ENCODE measurements at places on chromosomes 7 and 10. TPM values are rescaled to one million over a fixed set of nuclear protein-coding genes. Genes with fewer than 3 reads are reported as not detected.

The WDR86 gene
- polyA plus RNA-seq: 6.6 TPM

The TRPV5 gene
- polyA plus RNA-seq: 0.15 TPM

The FAM25C gene
- not detected for polyA plus RNA-seq

The ITPRID1 gene
- polyA plus RNA-seq: 0.52 TPM

The GNA12 gene
- 26.5 TPM for polyA plus RNA-seq

The NPFFR1 gene
- polyA plus RNA-seq: 0.05 TPM

The RBP3 gene
- polyA plus RNA-seq: 0.09 TPM

The PRTFDC1 gene
- polyA plus RNA-seq: 13.5 TPM

The KLLN gene
- 0.27 TPM for polyA plus RNA-seq

The FAM131B gene
- 1.5 TPM for polyA plus RNA-seq

The RBM20 gene
- 13.5 TPM for polyA plus RNA-seq

- DNase-seq: no peak
Observed at GRCh38 chr7:143876218-143876617, 25.8 kb downstream of the TCAF1 start.

- no peak for DNase-seq
Observed at GRCh38 chr10:54434782-54435181, 366.2 kb downstream of the PCDH15 start.

GRCh38 chr7:108653526-108653925 lies 83.9 kb downstream of the DNAJB9 start:
- DNase-seq: no peak

- no peak for DNase-seq
Observed at GRCh38 chr7:70457883-70458680, 673.9 kb upstream of the GALNT17 start.

GRCh38 chr7:4805110-4805983 lies 29.9 kb downstream of the AP5Z1 start:
- no peak for DNase-seq

DNA sequence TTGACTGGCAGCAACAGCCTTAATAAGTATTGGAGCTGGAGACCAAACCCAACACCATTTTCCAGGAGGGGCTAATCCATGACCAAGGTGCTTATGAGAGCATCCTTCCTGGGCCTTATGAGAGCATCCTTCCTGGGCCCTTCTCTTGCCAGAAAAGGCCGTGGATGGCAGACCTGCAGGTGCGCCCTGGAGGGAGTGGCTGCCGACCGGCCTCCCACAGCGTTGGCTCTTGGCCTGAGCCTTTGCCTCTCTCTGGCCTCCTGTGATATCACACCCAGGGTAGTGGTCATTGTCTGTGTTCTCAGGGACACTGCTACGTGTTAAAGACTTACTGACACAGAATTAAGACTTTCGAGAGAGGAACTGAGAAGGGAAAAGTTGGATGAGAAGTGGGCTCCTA lies 22.3 kb upstream of the NUDCD3 start:
- DNase-seq: no peak

- DNase-seq: peak; percentile 19
Observed at GRCh38 chr7:111855161-111855841, 293.0 kb upstream of the IMMP2L start.

- no peak for DNase-seq
Observed at GRCh38 chr10:29622382-29622922, 12.3 kb downstream of the SVIL start.

DNA sequence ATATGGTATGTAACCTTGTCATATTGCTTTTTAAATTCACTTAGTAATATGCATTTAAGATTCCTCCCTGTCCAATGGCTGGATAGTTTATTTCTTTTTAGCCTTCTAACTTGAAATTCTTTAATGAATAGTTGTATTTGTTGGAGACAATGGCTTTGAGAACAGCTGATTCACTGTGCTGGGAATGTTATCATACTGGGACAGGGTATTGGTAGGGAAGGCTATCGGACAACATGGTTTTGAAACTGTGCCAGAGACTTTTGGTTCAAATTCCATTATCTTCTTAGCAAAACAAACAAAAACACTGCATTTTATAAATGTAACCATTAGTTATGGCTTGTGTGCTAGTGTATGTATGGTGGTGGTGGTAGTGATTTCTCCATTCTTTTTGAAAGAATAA lies 517.1 kb upstream of the ANKRD30A start:
- DNase-seq: no peak

- DNase-seq: no peak
Observed at GRCh38 chr10:104557966-104558365, 83.1 kb upstream of the SORCS3 start.

GRCh38 chr7:148318102-148318811 lies 272.3 kb upstream of the C7orf33 start:
- DNase-seq: no peak

GRCh38 chr7:115789901-115790300 lies 240.7 kb downstream of the TFEC start:
- DNase-seq: no peak

- no peak for DNase-seq
Observed at GRCh38 chr10:34155812-34156211, 659.3 kb downstream of the PARD3 start.

DNA sequence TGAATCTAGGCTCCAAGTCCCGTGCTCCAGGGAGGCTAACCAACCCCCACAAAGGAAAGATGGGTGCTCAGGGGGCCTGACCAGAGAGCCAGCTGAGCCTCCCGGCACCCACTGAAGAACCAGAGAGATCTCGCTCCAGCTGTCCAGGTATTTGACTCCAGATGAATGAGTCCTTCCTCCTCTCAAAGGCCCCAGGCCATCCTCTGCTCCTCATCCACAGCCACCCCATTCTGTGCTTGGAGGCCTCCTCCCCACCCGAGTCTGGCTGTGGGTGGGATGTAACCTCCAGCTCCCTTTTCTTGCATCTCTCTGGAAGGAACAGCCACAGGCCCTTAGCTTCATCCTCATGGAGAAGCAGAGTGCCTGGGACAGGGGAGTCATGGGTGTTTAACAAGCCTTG lies 44.6 kb downstream of the VSTM4 start:
- DNase-seq: no peak

GRCh38 chr10:96377816-96378294 lies 19.1 kb upstream of the OPALIN start:
- DNase-seq: no peak

- DNase-seq: no peak
Observed at GRCh38 chr7:123977081-123977480, 52.0 kb downstream of the SPAM1 start.

DNA sequence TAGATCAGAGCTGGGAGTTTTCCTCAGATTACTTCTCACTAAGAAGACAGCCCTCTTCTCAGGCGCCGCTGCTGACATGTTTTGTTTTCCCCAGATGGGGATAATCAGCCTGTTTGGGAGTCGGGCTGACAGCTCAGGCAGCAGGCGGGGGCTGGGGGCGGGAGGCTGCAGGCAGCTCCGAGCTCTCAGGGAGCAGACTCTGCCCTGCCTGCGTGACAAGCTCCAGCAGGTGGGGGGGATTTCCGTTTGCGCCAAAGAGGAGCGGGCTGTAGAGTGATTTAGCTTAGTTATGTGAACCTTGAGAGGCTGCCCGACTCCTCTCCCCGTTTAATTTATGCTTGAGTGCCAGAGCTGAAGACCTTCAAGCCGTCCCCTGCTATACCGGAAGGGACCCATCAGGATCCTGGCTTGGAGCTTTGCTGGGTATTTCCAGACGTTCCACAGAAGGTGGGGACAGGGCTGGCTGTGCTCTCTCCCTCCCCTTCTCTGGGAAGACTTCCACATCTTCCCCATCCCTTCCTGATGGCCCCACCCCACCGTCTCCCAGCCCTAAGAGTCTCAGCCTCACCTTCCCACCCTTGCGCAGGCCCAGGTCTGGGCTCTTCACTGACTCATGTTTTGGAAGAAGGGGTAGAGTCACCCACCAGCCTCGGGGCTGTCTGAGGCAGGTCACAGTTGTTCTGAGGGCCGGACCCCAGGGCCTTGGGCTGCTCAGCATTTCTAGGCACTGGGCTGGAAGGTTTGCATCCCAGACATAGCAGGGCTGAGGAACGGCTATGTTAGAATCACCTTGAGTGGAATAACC lies 24.7 kb upstream of the ADCYAP1R1 start:
- DNase-seq: no peak

DNA sequence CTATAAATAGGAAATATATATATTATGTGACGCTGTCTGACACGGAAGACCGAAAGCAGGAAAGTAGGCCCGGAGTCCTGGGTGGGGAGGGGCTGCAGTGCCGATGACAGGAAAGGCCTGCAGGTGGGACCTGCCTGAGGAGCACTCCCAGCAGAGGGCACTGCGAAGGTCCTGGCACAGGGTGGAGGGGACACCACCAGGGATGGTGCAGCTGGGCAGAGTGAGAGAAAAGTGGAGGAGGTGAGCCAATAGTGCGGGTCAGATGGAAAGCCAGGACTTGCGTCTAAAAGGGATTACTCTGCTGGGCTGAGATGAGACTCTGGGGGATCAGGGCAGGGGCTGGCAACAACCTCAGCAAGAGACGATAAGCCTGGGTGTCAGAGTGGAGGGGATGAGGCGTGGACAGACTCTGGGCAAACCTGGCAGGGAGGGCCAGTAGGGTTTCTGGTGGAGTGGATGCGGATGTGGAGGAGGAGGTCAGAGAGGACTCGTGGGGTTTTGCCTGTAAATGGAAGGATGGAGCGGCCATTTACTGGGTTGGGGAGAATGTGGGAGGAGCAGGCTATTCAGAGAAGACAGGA lies 118.2 kb upstream of the ZNF746 start:
- no peak for DNase-seq

DNA sequence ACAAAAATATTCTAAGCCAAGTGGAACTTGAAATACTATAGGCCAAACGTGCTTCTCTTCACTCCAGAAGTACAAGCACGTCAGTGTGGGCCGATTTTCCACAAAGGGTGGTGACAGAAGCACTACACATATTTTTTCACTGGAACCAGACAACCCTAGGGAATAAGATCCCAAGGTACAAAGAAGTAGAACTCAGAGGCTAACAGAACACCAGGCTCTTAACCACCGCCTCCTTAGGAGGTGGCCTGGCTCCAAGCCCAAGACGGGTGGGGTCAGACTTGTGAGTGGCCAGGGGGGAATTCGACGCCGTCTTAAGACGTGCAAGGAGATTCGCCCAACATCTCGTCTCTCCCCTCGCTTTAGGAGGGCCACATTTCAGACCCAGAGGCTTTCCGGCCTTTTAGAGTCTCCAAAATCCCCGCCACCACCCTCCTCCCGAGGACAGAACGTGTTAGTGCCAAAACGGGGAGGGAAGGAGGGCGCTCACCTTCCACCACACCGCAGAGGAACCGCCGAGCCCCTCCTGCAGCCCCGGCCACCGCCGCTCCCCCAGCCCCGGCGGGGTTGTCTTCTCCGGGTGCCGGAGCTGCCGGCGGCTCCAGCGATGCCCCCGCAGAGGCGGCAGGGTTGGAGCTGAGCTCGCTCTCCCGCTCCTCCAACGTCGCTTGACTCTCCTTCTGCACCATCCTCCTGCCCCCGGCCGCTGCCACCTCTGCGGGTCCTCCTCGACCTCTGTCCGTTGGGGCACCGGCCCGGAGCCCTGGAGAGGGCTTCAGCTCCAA lies 716 bp downstream of the OGA start:
- no peak for DNase-seq

DNA sequence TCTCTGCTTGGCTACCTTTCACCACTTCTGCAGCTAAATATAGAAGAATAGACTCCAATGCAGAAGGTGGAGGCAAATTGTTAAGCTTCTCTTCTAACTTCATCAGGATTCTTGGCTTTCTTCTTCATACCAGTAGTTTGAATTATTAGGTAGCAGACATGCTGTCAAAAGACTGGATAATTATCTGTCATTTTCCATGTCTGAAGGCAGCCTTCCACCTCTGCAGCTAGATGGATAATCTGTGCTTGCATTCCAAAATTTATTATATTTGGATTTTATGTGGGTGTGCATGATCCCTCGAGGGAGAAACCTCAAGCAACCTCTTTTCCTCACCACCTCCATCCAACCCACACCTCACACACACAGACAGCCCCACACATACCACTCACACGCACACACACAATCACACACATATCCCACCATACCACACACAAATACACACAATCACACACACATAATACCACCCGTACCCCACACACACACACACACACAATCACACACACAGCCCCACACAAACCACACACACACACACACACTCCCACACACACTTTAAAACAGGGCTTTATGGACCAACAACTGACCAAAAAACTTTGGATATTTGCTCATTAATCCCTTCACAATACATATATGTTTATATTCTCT lies 145.0 kb downstream of the C7orf25 start:
- no peak for DNase-seq

- DNase-seq: no peak
Observed at GRCh38 chr7:901388-902154, 25.2 kb downstream of the GET4 start.

GRCh38 chr7:47358944-47359588 lies 222.8 kb downstream of the TNS3 start:
- no peak for DNase-seq

- no peak for DNase-seq
Observed at GRCh38 chr7:151987748-151988529, 31.7 kb downstream of the GALNTL5 start.

GRCh38 chr10:127738512-127739424 lies 1.8 kb downstream of the FOXI2 start:
- DNase-seq: no peak

- DNase-seq: no peak
Observed at GRCh38 chr7:45026984-45027773, 27.2 kb downstream of the CCM2 start.
